ENCODE measurements at places on chromosomes 12 and 14.

DNA sequence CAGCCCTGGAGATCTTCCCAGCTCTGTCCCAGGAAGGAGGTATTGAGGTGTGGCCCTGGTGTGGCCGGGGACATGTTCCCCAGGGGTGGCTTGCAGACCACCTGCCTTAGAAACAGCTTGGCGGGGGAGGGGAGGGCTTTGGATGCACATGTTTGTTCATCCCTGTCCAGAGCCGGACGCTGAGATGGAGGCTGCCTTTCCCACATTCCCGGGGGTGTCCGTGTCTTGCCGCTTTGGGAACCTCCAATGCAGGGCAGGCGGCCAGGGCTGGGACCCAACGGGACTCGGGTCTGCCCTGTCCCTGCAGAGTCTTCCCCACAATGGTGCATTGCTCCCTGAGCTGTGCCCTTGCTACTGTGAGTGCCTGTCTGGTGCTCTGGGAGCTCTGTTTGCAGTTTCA lies 319.5 kb upstream of the SFSWAP start:
- no peaks in the 10 kb centered on the region for H3K4me1 ChIP-seq
- no peak overlapping the region for H3K4me3 ChIP-seq
- DNase-seq = no peak
- no peaks in the 10 kb centered on the region for H3K36me3 ChIP-seq
- H3K27ac ChIP-seq = no peak overlapping the region

DNA sequence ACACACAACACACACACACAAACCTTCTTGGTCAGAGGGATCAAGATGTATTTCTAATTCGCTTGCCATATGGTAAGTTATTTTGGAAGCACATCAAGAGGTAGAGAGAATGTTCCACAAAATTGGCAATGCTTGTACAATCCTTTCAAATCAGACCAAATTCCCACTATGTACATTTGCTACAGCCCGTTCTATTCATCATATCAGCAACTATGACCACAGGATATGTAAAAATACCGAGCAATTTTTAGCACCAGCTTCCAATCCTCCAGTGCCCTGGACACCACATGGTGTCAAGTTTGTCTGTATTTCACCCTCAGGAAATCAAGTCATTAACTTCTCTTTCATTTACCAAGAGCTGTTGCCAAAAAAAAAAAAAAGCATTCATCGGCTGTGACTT lies 21.2 kb downstream of the TBX5 start:
- no peak for DNase-seq
- no peaks in the 10 kb centered on the region for H3K27me3 ChIP-seq
- no peaks in the 10 kb centered on the region for H3K36me3 ChIP-seq
- H3K27ac ChIP-seq = no peak overlapping the region

DNA sequence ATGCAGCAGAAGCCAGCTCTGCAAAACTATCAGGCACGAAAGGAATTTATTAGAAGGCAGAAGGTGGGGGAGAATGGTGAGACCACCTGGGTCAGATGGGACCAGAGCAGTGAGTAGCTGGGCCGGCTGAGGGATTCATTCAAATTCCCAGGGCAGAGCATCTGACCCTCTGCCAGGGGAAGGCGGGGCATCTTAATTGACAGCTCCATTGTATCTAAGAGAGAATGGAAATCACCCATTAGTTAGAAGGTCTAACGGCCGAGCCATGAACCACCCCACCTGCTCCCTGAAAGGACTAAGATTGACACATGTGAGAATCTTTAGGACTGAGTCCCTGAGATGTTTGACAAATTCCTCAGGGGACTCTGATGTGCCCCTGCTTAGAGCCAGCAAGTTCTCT lies 83.7 kb downstream of the PHETA1 start:
- no peak overlapping the region for H3K27ac ChIP-seq
- no peak overlapping the region for H3K4me3 ChIP-seq
- no peak for DNase-seq
- no peaks in the 10 kb centered on the region for H3K4me1 ChIP-seq
- H3K36me3 ChIP-seq = no peaks in the 10 kb centered on the region

- H3K4me3 ChIP-seq = no peak overlapping the region
- H3K27me3 ChIP-seq = no peaks in the 10 kb centered on the region
- H3K4me1 ChIP-seq = peaks cover 4% of the 10 kb centered on the region
Observed at GRCh38 chr12:45909041-45909713, 81.2 kb downstream of the SCAF11 start.

- no peaks in the 10 kb centered on the region for H3K36me3 ChIP-seq
- H3K4me1 ChIP-seq = peaks cover 13% of the 10 kb centered on the region
Observed at GRCh38 chr14:23110579-23111365, 6.0 kb upstream of the CIROP start.

GRCh38 chr14:22089940-22090339 lies 416.3 kb upstream of the OR4E1 start:
- no peak overlapping the region for H3K27ac ChIP-seq
- H3K36me3 ChIP-seq = no peaks in the 10 kb centered on the region
- H3K4me3 ChIP-seq = no peak overlapping the region

- H3K4me3 ChIP-seq = no peak overlapping the region
- DNase-seq = no peak
- H3K36me3 ChIP-seq = no peaks in the 10 kb centered on the region
- no peak overlapping the region for H3K27ac ChIP-seq
- no peaks in the 10 kb centered on the region for H3K4me1 ChIP-seq
- peaks cover 3% of the 10 kb centered on the region for H3K27me3 ChIP-seq
Observed at GRCh38 chr12:68959143-68959858, 26.3 kb upstream of the CPM start.

- no peak for DNase-seq
- no peak overlapping the region for H3K27ac ChIP-seq
- no peaks in the 10 kb centered on the region for H3K36me3 ChIP-seq
- H3K27me3 ChIP-seq = no peaks in the 10 kb centered on the region
- H3K4me3 ChIP-seq = no peak overlapping the region
Observed at GRCh38 chr14:99093532-99094517, 178.2 kb downstream of the BCL11B start.

GRCh38 chr12:98653866-98654493 lies 8.9 kb downstream of the APAF1 start:
- H3K27me3 ChIP-seq = no peaks in the 10 kb centered on the region
- H3K4me3 ChIP-seq = no peak overlapping the region
- no peak overlapping the region for H3K27ac ChIP-seq
- peaks cover 16% of the 10 kb centered on the region for H3K36me3 ChIP-seq
- DNase-seq = peak; percentile 66

- peaks cover 41% of the 10 kb centered on the region for H3K4me1 ChIP-seq
- no peaks in the 10 kb centered on the region for H3K27me3 ChIP-seq
- DNase-seq = peak; percentile 93
- peaks cover 11% of the 10 kb centered on the region for H3K36me3 ChIP-seq
- peak overlapping the region; percentile 95 for H3K27ac ChIP-seq
- H3K4me3 ChIP-seq = no peak overlapping the region
Observed at GRCh38 chr12:11839091-11839641, 189.7 kb downstream of the ETV6 start.

DNA sequence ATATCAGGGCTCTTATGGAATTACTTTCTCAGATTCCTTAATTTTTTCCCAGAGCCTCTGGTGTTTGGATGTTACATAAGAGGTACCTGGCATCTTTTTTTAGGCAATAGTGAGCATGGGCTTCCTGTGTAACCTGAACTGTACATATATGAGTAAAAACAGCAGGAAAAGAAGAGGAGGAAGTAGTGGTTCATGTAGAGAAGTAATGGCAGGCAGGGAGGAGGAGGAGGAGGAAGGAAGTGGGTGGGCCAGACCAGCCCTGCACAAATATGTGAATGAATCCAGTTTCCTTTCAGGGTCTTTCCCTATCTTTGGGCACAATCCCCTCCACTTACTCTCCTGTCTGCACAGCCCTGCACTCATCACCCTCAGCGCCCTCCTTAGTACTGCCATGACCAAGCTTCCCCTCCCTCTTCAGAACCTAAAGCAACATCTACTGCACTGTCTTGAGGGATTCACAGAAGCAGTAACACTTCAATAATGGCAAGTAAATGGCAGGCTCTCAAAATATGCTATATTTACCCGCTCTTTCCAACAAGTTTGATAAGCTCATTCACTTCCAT lies 40.9 kb upstream of the GSG1 start:
- no peaks in the 10 kb centered on the region for H3K27me3 ChIP-seq
- H3K4me1 ChIP-seq = peaks cover 12% of the 10 kb centered on the region
- no peaks in the 10 kb centered on the region for H3K36me3 ChIP-seq
- H3K4me3 ChIP-seq = no peak overlapping the region
- DNase-seq = peak; percentile 17

- DNase-seq = no peak
- no peak overlapping the region for H3K4me3 ChIP-seq
- H3K27ac ChIP-seq = no peak overlapping the region
- H3K36me3 ChIP-seq = no peaks in the 10 kb centered on the region
- H3K4me1 ChIP-seq = no peaks in the 10 kb centered on the region
Observed at GRCh38 chr14:81122326-81122725, 98.4 kb downstream of the GTF2A1 start.

DNA sequence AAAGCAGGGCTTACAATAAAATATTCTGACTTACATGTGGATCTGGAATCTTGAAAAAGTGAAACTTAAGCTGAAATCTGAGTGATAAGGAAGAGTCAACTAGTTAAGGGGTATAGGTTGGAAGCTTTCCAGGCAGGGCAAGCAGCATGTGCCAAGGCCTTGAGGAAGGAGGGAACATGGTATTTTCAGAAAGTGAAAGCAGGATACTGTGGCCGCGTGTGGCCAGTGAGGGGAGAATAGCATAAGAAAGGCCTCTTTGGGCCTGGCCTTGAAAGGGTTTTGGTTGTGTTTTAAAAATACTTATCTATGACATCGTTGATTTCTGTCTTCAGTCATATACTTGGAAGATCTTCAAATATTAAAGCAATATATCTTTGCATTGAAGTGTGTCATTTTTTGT lies 213.4 kb downstream of the AKAP6 start:
- H3K36me3 ChIP-seq = no peaks in the 10 kb centered on the region
- no peaks in the 10 kb centered on the region for H3K4me1 ChIP-seq
- DNase-seq = peak; percentile 32

- DNase-seq = no peak
- no peaks in the 10 kb centered on the region for H3K27me3 ChIP-seq
- H3K27ac ChIP-seq = no peak overlapping the region
- no peaks in the 10 kb centered on the region for H3K36me3 ChIP-seq
- no peak overlapping the region for H3K4me3 ChIP-seq
- no peaks in the 10 kb centered on the region for H3K4me1 ChIP-seq
Observed at GRCh38 chr12:128531170-128531569, 264.2 kb downstream of the TMEM132C start.

DNA sequence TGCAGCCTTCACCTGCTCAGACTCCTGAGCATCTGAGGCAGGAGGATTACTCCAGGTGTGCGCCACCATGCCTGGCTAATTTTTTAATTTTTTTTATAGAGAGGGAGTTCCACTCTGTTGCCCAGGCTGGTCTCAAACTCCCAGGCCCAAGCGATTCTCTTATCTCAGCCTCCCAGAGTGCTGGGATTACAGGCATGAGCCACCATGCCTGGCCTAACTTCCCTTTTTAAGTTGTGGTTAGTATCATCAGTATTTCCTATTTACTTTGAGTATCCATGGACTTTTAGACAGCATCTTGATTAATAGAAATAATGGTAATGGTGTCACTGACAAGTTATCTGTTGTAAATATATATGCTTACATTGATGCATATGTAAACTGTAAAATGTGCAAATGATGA lies 116.9 kb downstream of the FGD4 start:
- H3K4me3 ChIP-seq = no peak overlapping the region
- H3K36me3 ChIP-seq = no peaks in the 10 kb centered on the region
- H3K4me1 ChIP-seq = no peaks in the 10 kb centered on the region
- H3K27me3 ChIP-seq = no peaks in the 10 kb centered on the region

GRCh38 chr12:33314223-33314622 lies 125.4 kb downstream of the SYT10 start:
- no peak for DNase-seq
- no peaks in the 10 kb centered on the region for H3K4me1 ChIP-seq
- H3K36me3 ChIP-seq = no peaks in the 10 kb centered on the region

GRCh38 chr14:80978403-80978802 lies 23.0 kb downstream of the TSHR start:
- no peaks in the 10 kb centered on the region for H3K4me1 ChIP-seq
- DNase-seq = no peak
- H3K4me3 ChIP-seq = no peak overlapping the region
- H3K27ac ChIP-seq = no peak overlapping the region
- no peaks in the 10 kb centered on the region for H3K36me3 ChIP-seq

GRCh38 chr12:101859664-101860607 lies 17.4 kb upstream of the DRAM1 start:
- no peak for DNase-seq
- H3K4me3 ChIP-seq = no peak overlapping the region
- H3K36me3 ChIP-seq = no peaks in the 10 kb centered on the region
- H3K4me1 ChIP-seq = no peaks in the 10 kb centered on the region

GRCh38 chr12:4031703-4032291 lies 158.6 kb upstream of the PARP11 start:
- H3K4me1 ChIP-seq = no peaks in the 10 kb centered on the region
- peak; percentile 14 for DNase-seq
- no peaks in the 10 kb centered on the region for H3K27me3 ChIP-seq
- H3K27ac ChIP-seq = no peak overlapping the region

DNA sequence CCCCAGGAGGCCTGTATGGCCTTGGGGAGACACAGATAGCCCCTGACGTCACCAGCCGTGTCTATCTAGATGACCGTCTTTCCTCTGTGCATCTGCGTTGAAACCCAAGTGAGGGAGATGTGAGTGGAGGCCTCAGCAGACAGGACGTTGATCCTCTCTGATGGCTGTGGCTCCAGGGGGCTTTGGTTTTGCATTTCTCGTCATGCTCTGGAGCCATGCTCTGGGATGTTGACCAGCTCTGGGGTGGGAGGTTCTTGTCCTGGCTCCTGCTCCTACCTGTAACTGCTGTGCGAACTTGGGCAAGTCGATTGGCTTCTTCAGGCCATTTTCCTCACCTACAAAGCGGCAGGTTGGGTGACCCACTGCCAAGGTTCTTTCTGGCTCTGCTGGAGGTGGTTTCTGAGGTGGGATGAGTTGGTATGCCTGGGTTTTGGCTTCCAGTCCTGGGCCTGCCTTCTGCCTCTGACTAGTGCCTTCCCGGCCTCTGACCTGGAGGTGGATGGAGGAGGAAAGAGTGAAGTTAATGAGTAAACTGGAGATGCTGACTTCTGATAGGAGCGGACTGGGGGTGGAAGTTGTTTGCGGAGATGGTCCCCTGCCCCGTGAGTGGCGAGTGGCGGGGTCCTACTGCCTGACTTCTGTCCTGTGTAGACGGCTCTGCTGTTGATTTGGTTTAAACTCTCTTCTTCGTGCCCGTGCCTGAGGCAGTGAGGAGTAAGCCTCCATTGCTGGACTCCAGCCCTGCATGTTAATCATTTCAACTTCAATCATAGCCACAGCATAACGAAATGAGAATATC lies 8.4 kb downstream of the TSPAN9 start:
- peaks cover 15% of the 10 kb centered on the region for H3K4me1 ChIP-seq
- H3K4me3 ChIP-seq = no peak overlapping the region
- DNase-seq = no peak
- H3K36me3 ChIP-seq = no peaks in the 10 kb centered on the region

- H3K27me3 ChIP-seq = no peaks in the 10 kb centered on the region
- no peaks in the 10 kb centered on the region for H3K4me1 ChIP-seq
- no peak for DNase-seq
- no peak overlapping the region for H3K27ac ChIP-seq
- H3K4me3 ChIP-seq = no peak overlapping the region
Observed at GRCh38 chr12:124829008-124829707, 34.5 kb downstream of the SCARB1 start.

- H3K36me3 ChIP-seq = no peaks in the 10 kb centered on the region
- no peak overlapping the region for H3K4me3 ChIP-seq
- no peaks in the 10 kb centered on the region for H3K4me1 ChIP-seq
Observed at GRCh38 chr12:10001171-10001776, 2.4 kb upstream of the CLEC1B start.
